Inflammatory macrophage treated with lipopolysaccharide for 1 hour (primary cell): ENCODE measurements at places on chromosomes 5 and 9.
A peak's percentile ranks its signal among the peaks of the same experiment; 100 is the strongest.

GRCh38 chr5:118146824-118147223, 841.5 kb downstream of the DTWD2 start:
- no peak for DNase-seq

GRCh38 chr9:1087120-1087881, 37.1 kb downstream of the DMRT2 start:
- no peak for DNase-seq

GRCh38 chr5:72836810-72837209, 20.3 kb downstream of the TNPO1 start:
- DNase-seq = no peak

DNA sequence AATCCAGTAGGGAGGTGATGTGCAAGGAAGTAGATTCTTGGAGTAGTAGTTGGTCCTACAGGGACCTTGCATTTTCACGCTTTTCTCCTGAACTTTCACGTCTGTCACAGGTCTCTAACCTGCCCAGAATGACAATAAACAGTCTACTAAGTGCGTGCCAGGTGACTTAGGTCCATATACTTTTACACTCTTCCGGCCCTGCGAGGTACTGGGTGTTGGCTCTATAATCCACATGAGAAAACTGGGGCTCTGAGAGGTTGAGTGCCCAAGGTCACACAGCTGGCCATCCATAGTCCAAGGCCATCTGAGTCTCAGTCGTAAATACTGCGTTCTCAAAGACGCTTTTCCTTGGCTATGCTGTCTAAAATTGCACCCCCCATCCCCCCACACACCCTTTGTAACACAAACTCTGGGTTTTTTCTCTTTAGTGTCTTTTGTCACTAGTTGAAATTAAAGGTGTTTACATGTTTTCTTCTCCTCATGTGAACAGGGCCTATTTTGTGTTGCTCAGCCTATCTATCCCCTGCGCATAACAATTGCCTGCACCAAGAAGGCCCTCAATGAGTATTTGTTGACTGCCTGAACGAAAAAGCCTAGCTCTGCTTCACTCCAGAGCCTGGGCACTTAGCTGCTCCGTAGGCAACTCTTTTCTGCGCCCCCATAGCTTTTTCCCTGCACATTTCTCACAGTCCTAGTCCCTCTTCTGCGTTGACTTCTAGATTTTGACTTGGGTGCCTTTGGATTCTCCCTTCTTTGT, 943 bp downstream of the SFXN1 start:
- no peak for DNase-seq

- DNase-seq = no peak
Observed at GRCh38 chr9:126692041-126692758, 78.5 kb downstream of the LMX1B start.

GRCh38 chr5:144189800-144190429, 19.2 kb downstream of the KCTD16 start:
- DNase-seq = peak; percentile 91
